ENCODE measurements at places on chromosomes 4 and X. TPM values are rescaled to one million over a fixed set of nuclear protein-coding genes. Genes with fewer than 3 reads are reported as not detected.

- DNase-seq: no peak
Measured at GRCh38 chr4:166625018-166625637, 609.2 kb downstream of the SPOCK3 start.

- no peak for DNase-seq
Measured at GRCh38 chr4:113449410-113449974, 312.0 kb downstream of the CAMK2D start.

DNA sequence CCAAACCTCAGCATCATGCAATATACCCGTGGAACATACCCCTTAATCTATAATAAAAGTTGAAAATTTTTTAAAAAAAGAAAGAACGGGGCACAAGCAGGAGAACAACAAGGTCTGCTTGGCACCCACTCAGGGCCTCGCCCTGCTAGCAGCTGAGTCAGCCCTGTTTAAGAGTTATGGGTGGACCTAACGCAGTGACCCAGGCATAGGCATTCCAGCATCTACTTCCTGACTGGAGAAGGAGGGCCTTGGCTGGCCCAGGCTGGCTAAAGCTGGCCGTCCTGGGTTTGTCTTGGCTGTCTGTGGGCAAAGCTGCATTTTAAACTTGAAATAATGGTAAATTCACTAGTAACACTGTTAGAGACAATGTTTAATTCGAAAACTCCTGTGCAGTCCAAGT lies 236.7 kb upstream of the PGRMC2 start:
- no peak for DNase-seq

- no peak for DNase-seq
Measured at GRCh38 chr4:177297785-177298391, 11.8 kb upstream of the NEIL3 start.

DNA sequence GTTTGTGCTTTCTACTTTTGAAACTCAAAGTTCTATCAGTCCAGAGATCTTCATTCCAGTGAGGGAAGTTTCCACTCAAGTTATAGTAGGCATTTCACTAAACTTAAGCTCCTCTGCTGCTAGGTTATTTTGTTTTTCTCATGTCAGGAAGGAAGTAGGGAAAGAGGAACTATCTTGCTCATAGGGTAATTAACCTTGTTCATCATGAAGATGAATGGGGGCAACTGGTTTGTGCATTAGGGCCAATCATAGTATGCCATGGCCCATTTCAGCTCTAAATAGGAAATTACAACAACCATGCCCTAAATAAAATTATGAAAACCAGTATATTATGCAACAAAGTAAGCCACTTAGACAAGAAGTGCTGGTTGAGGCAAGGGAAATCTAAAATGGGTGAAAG lies 804.7 kb upstream of the NDST4 start:
- no peak for DNase-seq

DNA sequence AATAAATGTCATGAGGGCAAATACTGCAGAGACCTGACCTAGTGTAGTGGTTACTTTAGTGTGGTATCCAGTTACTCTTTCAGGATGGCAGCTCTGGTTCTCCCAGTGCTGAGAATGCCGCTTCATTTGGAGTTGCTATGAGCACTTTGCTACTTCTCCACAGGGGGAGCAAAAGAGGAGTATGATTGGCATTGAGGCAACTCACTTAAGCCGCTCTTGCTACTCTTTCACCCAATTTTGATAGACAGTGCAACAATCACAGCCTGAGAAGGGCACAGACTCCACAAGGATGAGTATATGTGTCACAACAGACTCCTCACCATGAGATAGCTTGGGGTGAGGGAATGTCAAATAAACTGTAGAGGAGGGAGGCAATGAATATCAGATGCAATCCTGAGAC lies 81.2 kb downstream of the NPY1R start:
- no peak for DNase-seq

DNA sequence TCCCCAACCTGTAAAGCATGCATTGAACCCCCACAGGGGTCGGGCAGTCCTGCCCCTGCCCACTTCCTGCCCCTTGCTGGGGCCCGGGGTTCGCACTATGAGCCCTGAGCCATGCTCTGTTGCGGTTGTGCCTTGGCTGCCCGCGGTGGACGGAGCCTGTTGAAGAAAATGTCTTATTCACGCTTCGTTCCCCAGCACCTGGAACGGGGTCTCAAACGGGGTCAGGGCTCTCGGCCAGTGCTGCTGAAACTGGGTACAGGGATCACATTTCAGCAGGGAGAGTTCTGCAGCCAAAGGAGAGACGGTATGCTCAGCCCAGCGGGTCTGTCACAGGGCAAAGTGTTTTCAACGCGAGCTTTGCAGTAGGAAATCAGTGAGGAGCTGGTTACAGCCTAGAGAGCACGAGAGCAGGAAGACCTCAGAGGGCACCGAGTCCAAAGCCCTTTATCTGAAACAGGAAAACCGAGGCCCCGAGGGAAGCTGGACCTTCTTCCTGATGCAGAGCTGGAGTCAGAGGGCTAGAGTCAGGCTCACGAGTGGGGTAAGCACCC lies 46.3 kb upstream of the AFAP1 start:
- DNase-seq: no peak

GRCh38 chr4:37953620-37954293 lies 6.4 kb upstream of the PTTG2 start:
- DNase-seq: no peak

DNA sequence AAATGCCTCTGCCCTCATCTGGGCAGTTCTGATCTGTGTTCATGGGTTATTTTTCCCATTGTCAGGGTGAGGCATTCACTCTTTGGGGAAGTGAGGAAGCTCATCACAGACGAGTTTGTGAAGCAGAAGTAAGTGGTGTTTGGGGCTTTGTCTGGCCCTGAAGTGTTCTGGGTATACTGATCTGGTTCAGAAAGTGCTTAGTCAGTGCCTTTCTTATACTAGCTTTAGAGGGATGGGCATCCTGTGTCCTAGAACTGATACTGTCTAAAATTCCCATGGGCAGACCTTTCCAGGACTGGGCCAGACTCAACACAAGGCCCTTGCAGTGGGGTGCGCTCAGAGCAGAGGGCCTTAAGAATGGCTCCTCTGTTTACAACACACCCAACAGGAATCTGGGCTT lies 6.4 kb downstream of the TRO start:
- DNase-seq: no peak

- DNase-seq: no peak
Measured at GRCh38 chrX:51494409-51494808, 2.0 kb downstream of the NUDT11 start.

- DNase-seq: no peak
Measured at GRCh38 chr4:97912156-97912555, 231.1 kb downstream of the STPG2 start.

GRCh38 chrX:151970661-151971060 lies 3.8 kb downstream of the GABRE start:
- DNase-seq: peak; percentile 68

DNA sequence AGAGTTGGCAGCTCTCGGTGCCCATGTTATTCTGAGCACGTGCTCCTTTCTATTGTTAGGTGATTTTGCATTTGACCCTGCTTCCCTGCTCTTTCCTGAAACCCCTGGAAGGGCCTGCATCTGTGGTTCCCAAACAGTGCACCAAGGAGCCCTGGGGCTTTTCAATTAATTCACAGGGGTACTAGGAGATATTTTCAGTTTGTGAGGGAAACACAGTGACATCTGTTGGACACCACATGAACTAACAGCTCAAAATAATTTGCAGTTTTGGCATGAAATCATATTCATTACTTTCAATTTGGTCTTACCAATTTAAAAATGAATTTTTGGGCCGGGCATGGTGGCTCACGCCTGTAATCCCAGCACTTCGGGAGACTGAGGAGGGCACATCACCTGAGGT lies 156.6 kb downstream of the GATB start:
- no peak for DNase-seq

DNA sequence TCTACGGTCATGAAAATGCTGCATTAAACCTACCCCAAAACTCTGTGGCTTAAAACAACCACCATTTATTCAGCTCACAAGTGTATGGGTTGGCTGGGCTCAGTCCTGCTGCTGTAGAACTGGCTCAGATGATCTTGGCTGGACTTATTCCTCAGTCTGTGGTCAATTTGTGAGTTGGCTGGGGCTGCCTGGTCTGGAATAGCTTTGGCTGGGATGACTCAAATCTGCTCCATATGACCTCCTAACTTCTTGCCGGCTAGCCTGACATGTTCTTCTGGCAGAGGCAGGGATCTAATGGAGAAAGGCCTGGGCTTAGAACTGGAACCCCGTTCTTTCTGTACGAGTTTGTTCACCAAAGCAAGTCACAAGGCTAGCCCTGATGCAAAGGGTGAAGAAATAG lies 71.7 kb downstream of the CFAP299 start:
- DNase-seq: no peak

GRCh38 chr4:186144198-186144945 lies 39.9 kb downstream of the FAM149A start:
- DNase-seq: peak; percentile 65

DNA sequence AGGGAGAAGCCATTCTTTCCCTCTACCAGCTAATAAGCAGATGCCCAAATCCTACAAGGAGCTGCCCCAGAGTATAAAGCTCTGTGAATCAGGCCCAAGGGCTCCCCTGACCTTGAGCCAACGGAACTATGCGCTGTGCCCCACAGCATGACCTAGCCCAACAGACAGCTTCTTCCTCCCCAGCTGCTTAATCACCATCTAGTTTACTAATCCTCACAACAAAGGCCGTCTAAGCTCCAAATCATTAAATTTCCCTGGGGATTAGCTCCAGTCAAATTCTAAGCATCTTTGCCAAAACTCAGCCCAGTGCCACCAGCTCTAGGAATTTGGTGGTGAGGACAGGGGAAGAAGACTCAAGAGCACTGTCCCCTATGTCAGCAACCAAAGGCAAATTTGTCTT lies 113.1 kb downstream of the SHROOM4 start:
- DNase-seq: no peak

- DNase-seq: no peak
Measured at GRCh38 chrX:9797384-9798360, 11.4 kb downstream of the SHROOM2 start.

GRCh38 chr4:46818604-46819003 lies 90.4 kb downstream of the COX7B2 start:
- no peak for DNase-seq

GRCh38 chr4:89567936-89568335 lies 260.3 kb upstream of the GPRIN3 start:
- no peak for DNase-seq

DNA sequence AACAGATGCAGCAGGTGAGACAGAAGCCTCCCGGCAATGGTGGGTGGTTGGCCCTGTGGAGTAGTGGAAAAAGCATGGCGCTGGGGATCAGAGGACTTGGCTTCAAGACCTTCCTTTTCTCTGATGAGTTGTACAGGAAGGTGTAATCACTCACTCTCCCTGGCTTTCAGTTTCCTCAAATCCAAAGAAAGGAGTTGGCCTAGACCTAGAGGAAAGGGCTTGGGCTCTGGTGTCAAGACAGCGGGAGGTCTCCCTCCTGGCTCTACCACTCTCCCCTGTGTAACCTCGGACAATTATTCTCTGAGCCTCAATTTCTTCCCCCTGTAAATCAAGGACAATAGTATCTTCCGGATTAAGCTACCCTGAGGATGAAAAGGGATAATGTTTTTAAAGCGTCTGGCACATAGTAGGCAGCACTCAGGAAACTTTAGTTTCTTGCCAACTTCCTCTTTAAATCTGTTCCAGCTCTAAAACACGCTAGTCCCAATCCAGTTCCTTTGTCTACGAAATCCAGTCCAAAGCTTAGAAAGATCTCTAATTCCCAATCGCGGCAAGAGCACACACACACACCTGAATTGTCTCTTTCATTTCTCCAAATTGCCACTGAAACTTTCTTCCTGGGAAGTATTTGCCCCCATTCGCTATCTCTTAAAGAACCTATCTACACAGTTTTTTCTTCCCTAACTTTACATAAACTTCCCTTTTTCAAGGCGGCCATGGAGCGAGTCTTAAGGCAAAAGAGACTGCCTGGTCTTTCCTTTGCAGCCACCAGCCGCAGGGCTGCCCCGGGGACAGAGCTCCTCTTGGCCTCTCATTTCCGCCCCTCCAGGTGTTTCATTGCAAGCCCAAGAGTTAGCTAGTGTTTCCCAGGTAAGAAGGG lies 29.9 kb upstream of the GPC4 start:
- no peak for DNase-seq

GRCh38 chr4:164596318-164596878 lies 157.5 kb upstream of the SMIM31 start:
- DNase-seq: no peak

GRCh38 chr4:70984589-70984988 lies 8.9 kb upstream of the DCK start:
- no peak for DNase-seq

TSPAN6 gene
- 44.5 TPM for total RNA-seq

OTUD6A gene
- total RNA-seq: not detected

SYNPO2 gene
- total RNA-seq: 171 TPM

DCLK2 gene
- total RNA-seq: 7.2 TPM

TCEAL6 gene
- 3.0 TPM for total RNA-seq

IL2 gene
- not detected for total RNA-seq

DCAF4L1 gene
- total RNA-seq: 0.13 TPM

All from ovary (tissue), 10 donors.